ENCODE measurements at places on chromosomes 7 and 10.

DNA sequence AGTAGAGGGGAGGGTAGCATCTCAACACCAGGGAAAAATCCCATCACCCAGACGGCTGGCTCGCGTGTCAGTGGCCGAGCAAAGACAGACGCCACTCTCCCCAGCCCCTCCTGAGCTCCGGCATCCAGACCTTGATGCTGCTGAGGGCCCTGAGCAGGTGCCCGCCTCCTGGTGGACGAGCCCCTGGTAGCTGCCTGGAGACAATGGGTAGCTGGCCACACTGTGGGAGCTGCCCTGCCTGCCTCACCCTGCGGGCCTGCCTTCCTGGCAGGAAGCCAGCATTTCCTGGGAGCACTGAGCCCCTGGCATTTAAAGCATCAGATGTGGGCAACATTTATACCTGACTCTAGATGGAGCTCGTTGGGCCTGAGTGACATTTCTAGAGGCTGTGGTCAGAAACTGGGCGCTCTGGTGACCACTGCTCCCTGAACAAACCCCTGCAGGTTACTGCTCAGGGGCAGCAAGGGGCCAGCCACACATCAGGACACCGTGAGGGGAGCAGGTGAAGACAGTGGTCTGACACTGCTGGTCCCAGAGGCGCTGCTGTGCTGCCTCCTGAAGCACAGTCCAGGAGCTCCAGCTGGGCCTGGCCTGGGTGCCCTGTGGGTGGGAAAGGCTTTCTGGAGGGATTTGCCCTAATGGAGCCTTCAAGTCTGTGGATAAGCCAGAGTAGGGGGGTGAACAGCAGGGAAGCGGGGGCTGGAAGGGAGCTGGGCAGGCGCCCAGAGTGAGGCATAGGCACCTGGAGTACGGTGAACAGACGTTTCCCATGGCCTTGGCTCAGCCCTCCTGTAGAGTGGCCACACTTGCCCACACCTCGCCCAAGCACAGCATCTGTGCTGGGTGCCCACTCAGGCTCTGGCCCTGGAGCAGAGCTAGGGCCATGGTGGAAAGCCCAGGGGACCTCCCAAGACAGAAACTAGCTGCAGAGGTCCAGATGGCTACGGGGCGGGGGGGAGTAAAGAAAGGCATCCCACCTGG, 138.7 kb downstream of the MAPK8 start:
- DNase-seq = peak; percentile 36

DNA sequence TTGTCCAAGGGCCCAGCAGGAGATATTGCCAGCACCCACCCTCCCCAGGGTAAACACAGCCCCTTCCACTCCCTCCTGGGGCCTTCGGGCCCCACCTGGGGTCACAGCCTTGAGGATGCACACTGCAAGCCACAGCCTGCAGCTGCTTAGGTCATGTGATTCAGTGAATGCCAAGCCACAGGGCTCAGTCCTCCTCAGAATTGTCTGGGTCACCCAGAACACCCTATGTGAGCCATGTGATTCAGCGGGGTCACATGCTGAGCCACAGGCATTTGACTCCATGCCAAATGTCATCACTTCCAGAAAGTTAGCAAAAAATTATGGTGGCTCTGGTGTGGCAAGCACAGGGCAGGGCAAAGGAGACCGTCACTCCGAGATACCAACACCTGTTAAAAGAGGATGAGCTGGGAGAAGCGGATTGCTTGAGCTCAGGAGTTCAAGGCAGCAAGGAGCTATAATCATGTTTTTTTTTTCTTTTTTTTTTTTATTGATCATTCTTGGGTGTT, 17.2 kb upstream of the PSAP start:
- DNase-seq = peak; percentile 73

- DNase-seq = no peak
These were observed 195.8 kb upstream of the NEBL start for GRCh38 chr10:21092683-21093524.

- DNase-seq = no peak
These were observed 21.0 kb downstream of the CDK6 start for GRCh38 chr7:92815412-92815811.

GRCh38 chr10:85619832-85620231, 746.8 kb downstream of the GRID1 start:
- peak; percentile 51 for DNase-seq

DNA sequence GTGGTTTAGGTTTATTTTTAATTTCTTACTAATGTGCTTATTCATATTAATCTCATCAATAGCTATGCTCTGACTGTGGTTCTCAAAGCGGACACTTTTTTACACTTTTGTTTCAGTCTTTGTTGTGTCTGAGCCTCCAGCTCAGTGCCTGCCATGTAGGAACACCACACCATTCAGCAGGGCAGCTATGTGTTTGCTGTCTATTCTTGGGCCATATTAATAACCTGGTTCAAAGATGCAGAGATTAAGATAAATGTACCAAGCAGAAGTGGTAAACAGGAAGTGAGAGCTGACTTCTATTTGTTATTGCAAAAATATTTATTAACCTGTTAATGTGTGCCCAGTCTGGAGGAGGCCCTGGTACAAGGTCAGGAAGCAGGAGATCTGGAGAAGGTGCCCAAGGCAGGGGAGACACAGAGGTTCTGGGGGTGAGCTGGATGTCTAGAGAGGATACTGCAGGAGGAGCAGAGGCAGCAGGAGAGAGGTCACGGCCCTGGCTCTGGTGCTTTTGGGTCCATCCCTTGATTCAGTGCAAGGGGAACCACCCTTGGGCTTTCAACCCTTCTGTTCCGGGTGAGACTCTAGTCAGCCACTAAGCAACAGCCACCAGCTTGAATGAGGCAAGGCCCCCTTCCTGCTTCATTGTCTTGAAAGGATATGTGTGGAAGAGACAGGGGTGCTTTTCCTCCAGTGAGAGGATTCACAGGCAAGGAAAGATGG, 1.9 kb downstream of the TBXAS1 start:
- DNase-seq = no peak

DNA sequence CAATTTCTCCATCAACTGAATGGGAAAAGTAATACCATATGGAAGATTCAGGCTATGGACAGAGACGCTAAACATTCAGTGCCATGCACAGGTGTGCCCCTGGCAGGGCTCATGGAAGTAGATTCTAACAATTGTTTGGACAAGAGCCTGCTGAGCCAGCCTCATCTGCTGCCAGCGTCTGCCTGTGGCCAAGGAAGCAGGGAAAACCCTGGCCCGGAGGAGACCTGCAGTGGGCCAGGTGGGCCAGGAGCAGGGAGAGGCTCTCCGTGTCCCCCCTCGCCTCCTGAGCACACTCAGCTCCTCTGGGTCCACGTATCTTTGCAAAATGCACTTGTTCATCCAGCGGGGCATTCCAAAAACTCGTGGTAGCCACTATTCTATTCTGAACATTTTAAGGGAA, 130.1 kb downstream of the TCERG1L start:
- no peak for DNase-seq

DNA sequence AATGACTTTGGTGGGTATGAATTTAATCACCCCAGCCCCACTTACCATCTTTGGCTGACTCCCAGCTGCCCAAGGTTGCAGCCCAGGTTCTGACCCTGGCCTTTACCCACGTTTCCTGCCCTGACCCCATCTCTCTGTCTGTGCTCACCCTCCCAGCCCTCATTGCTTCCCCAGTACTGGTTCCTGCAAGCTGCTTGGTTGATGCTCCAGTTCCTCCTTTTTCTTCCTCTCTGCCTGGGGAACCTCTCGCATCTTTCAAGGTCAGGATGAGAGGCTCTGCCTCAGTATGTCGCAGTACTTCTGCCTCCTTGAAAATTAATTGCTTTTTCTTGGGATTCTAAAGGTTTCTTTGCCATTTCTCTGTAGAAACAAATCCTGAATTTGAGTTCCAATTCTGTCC, 263.8 kb upstream of the ZNF32 start:
- no peak for DNase-seq

DNA sequence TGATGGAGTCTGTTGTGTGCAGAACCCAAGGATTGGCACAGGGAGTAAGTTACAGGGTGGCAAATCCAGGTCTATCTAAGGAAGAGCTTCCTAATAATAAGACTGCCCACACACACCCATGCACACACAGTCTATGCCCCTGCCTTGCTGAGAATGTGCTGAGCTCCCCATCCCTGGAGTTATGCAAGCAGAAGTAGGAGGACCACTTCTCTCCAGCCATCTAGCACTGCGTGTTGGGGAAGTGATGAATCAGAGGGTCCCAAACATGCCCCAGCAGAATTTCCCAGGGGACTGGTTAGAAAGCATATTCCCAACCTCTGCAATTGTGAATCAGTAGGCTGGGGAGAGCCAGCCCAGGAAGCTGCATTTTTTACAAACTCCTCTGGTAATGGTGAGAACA, 117.2 kb downstream of the CDH23 start:
- DNase-seq = no peak

- no peak for DNase-seq
These were observed 563.3 kb upstream of the SORCS1 start for GRCh38 chr10:107727767-107728317.

DNA sequence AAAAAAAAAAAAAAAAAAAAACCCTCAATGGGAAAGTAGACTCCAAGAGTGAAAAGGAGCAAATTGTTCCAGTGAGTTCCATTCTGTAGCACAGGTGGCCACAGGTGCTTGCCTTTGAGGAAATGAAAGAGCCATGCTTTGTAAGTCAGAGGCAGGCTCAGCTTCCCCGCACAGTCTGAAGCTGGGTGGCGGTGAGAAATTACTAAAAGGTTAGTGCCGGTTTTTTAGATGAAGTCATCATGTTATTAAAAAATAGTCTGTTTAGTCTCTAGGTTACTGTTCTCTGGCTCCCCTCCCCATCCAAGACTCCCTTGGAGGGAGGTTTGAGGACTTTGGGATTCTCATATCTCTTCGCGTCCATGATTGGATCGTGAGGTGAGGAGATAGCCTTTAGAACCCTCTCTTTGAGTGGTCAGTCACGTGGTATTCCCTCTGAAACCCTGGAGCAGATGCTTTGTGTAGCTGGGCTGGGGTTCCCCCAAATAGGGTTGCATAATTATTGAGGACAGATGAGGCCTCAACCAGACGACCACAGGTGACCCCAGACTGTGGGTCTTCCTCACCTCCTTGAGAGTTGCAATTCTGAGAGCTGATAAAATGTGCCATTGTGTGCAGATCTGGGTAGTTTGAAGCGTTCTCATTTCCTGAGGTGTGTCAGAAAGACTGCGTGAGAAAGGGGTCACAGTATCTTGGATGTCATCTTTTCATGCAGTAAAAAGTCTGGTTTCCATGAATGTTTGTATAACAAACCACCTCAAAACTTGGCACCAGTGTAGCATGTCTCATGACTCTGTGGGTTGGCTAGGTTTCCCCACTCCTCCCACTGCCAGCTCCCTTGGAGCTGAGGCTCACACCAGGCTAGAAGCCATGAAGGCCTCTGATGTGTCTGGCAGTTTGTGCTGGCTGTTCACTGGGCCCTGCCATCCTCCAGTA, 27.1 kb downstream of the OGDH start:
- peak; percentile 84 for DNase-seq

GRCh38 chr7:44346063-44346462, 20.7 kb upstream of the CAMK2B start:
- DNase-seq = no peak

DNA sequence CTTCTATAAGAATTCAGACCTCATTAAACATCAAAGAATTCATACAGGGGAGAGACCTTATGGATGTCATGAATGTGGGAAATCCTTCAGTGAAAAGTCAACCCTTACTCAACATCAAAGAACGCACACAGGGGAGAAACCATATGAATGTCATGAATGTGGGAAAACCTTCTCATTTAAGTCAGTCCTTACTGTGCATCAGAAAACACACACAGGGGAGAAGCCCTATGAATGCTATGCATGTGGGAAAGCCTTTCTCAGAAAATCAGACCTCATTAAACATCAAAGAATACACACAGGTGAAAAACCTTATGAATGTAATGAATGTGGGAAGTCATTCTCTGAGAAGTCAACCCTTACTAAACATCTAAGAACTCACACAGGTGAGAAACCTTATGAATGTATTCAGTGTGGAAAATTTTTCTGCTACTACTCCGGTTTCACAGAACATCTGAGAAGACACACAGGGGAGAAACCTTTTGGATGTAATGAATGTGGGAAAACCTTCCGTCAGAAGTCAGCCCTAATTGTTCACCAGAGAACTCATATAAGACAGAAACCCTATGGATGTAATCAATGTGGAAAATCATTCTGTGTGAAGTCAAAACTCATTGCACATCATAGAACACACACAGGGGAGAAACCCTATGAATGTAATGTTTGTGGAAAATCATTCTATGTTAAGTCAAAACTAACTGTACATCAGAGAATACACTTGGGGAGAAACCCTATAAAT, 24.1 kb downstream of the ZNF37A start:
- no peak for DNase-seq

DNA sequence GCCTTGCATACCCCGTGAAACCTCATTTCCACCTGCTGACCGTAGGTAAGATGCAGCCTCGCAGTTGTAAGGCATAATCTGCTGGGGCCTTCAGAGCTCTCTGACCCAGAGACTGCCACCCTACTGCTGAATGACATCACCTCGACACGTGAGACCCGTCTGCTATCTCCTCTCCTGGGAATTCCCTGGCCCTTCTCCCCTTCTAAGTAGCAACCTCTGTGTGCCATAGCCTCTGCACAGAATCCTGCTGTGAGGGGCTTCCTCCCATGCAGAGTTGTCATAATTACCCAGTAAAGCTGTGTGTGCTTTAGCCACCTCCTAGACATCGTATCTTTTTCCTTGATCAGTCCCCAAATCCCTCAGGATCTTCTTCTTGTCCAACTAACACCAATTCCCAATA, 106.7 kb downstream of the CACNB2 start:
- no peak for DNase-seq

DNA sequence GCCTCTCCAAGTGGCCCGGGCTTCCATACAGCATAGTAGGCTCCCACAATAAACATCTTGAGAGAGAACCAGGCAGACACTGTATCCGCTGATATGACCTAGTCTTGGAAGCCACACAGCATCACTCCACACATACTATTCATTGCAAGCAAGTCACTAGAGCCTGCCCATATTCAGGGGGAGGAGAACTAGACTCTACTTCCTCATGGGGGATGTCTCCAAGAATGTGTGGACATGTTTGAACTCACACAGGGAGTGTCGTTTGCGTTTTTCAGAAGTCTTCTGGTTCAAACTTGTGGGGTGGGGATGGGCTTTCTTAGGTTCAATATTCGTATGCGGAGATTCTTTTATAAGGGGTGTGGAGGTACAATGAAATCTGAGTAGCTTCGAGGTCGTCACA, 232.6 kb upstream of the HABP2 start:
- DNase-seq = no peak

DNA sequence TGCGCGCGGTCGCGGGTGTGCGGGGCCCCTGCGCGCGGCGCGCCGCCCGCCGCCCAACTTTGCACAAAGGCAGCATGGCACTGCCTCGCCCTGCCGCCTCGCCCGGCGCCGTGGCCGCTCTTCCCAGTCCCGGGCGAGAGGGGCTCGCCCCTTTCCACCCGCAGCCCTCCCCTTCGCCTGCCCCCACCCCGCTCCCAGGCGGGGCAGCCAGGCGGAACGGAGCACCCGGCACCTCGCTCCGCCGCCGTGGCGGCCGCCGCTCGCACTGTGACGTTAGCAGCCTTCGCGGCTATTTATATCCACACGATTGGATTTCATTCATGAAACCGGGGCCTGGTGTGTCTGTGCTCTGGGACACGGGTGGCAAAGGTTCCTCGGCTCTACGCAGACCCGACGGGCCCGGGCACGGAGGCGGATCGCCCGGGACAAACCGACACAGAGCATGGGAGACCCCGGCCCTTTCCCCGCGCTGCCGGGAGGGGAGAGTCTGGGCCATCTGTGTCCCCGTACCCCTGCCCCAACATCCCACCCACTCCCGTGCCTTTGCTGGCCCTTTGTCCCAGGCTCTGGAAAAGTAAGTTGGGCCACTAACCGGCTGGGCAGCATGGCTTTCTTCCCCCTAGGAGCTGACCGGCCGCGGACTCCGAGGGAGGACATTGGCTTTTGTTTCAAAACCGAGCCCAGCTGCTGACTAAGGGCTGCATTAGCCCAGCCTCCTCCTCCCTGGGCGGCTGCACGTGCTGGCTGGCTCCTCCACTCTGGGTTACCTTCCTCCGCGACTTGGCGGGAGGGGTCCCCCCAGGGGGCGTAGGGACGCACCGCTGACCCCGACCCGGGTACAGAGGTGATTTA, at the start of gene RHOBTB1:
Gene RHOBTB1, minus strand, starts transcription at position 128 of the 852 bp plus-strand sequence. CDS start 32,643 bp downstream, outside the sequence.
- DNase-seq = peak; percentile 87

All from right atrium auricular region (tissue), 2 donors.